B cell (primary cell): ENCODE measurements at places on chromosomes 3 and 15.

DNA sequence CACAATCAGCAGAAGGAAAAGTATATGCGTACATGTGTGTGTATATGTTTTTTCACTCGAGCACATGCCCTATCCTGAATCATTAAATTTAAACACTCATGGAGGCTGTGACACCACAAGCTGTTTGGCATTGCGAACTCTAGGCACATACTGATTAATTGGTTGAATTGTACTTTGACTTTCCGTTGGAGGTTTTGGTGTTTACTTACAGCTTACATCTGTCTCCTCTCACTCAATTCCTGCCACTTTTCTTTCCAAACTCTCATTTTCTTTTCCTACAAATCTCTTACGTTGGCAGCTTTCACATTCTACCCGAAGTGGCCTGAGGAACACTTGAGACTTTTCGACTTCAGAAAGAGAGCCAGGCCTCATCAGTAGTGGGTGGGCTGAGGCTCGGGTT lies 434.1 kb upstream of the SEMA6D start:
- H3K4me1 ChIP-seq: no peaks in the 10 kb centered on the region
- no peak overlapping the region for H3K27ac ChIP-seq
- no peaks in the 10 kb centered on the region for H3K36me3 ChIP-seq

- H3K27ac ChIP-seq: no peak overlapping the region
- DNase-seq: no peak
- no peaks in the 10 kb centered on the region for H3K27me3 ChIP-seq
- H3K4me3 ChIP-seq: no peak overlapping the region
- peaks cover 31% of the 10 kb centered on the region for H3K36me3 ChIP-seq
Measured at GRCh38 chr15:31222773-31223341, 103.8 kb upstream of the KLF13 start.

DNA sequence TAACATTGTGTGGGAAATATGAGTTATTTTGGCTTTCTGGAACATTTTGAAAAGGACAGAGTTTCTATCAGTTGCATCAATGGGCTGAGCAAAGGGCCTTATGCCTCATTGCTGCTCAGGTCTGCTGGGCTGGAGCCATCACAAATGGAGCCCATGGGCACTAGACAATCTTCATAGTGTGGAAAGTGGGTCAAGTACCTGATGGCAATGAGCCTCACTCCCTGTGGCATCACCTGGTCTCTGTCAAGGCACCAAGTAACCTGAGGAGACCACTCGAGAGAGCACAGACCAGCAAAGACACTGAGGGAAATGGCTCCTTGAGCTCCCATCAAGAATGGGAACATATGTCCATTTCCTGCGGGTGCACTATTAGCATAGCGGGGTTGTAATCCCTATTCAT lies 96.7 kb upstream of the PPP2R3A start:
- no peaks in the 10 kb centered on the region for H3K4me1 ChIP-seq
- H3K27ac ChIP-seq: no peak overlapping the region
- H3K4me3 ChIP-seq: no peak overlapping the region
- no peak for DNase-seq

DNA sequence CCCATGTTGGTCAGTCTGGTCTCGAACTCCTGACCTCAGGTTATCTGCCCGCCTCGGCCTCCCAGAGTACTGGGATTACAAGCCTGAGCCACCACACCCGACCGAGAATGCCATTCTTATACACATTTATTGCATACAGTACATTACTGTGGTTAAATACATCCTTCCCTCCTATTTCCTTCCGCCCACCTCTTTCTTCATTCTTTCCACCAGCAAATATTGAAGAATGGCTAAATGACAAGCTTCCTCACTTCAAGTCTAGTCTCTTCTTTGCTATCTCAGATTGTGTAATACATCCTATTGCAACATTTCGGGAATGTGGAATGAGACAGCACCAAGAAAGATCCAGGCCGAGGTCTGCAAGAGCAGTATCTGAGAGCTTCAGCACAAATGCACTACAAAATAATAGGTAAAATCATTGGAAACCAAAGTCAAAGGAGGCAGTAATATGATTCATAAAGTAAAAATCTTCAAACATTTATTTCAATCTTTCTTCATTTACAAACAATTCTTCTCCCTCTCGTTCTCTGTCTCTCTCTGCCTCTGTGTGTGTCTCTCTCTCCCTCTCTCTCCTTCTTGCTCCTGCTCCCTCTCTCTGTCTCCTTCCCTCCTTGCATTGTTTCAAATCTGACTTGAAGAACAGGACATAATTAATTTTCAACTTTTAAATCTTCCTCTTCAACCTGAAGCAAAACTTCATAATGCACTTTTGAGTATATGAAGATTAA lies 94.7 kb upstream of the TGFBR2 start:
- no peaks in the 10 kb centered on the region for H3K36me3 ChIP-seq
- no peak overlapping the region for H3K4me3 ChIP-seq
- DNase-seq: no peak

GRCh38 chr15:100129677-100130076 lies 212.1 kb downstream of the ADAMTS17 start:
- no peak overlapping the region for H3K4me3 ChIP-seq
- H3K4me1 ChIP-seq: no peaks in the 10 kb centered on the region

- H3K27me3 ChIP-seq: no peaks in the 10 kb centered on the region
- H3K27ac ChIP-seq: no peak overlapping the region
- no peak overlapping the region for H3K4me3 ChIP-seq
- H3K4me1 ChIP-seq: peaks cover 2% of the 10 kb centered on the region
- DNase-seq: no peak
Measured at GRCh38 chr3:4614070-4614469, 120.9 kb downstream of the ITPR1 start.

GRCh38 chr3:47863391-47864128 lies 60.6 kb downstream of the DHX30 start:
- peaks cover 4% of the 10 kb centered on the region for H3K36me3 ChIP-seq
- H3K27me3 ChIP-seq: no peaks in the 10 kb centered on the region
- no peak overlapping the region for H3K27ac ChIP-seq
- DNase-seq: no peak
